ENCODE measurements at places on chromosomes 2 and 18. TPM values are rescaled to one million over a fixed set of nuclear protein-coding genes. Genes with fewer than 3 reads are reported as not detected.

SMYD1 gene
- total RNA-seq = 0.05 TPM

GRCh38 chr2:43175876-43176275 lies 50.5 kb downstream of the ZFP36L2 start:
- no peak for DNase-seq
- H3K4me1 ChIP-seq = peaks cover 14% of the 10 kb centered on the region
- no peaks in the 10 kb centered on the region for H3K27me3 ChIP-seq
- H3K4me3 ChIP-seq = no peak overlapping the region

IL37 gene
- total RNA-seq = 1.1 TPM

UGT1A10 gene
- total RNA-seq = not detected

GAD1 gene
- not detected for total RNA-seq

DNA sequence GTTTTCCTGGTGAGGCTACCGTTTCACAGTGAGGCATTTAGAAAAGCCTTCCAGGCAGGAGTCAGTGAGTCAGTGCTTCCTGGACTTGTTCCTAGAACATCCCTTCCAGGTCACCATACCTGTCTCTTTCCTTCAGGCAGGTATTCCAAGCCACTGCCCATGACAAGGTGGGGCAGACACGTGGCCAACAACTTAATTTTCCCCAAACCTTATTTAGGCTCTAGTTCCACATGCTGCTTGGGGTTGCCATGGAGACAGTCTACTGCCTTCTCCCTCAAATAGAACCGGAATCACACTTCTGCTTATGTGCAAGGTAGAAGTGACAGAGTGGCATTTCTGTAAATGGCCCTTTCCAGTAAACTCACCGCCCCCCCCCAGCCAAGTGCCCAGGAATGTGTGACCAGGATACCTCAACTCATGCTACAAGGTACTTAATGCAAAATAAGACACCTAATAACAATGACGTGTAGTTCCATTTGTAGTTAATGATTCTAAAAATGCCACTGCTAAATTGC lies 258.3 kb downstream of the PRKCE start:
- H3K36me3 ChIP-seq = no peaks in the 10 kb centered on the region
- peak; percentile 75 for DNase-seq
- H3K27ac ChIP-seq = peak overlapping the region; percentile 39

GRCh38 chr2:120142528-120143219 lies 80.5 kb downstream of the TMEM185B start:
- H3K4me3 ChIP-seq = no peak overlapping the region
- H3K36me3 ChIP-seq = no peaks in the 10 kb centered on the region
- H3K4me1 ChIP-seq = no peaks in the 10 kb centered on the region
- H3K27me3 ChIP-seq = no peaks in the 10 kb centered on the region
- no peak for DNase-seq

BOLA3 gene
- total RNA-seq = 34.7 TPM

DNA sequence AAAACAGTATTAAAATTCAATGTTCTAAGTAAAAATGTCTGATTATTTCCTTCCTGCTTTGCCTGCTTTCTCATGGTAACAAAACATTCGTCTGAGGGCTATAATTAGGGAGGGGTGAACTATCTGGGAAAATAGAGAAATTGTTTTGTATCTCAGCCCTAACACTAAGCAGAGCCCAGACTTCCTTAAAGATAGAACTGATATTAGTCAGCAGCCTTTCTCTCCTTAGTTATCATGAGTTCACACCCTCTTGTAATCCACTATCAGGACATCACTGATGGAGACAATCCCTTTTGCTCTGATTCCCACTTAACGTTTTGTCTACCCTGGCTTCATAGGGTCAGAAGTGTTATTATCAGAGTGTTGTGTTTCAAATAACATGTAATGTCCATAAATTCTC lies 701.1 kb upstream of the ZEB2 start:
- H3K27me3 ChIP-seq = no peaks in the 10 kb centered on the region
- H3K4me1 ChIP-seq = no peaks in the 10 kb centered on the region
- no peak overlapping the region for H3K27ac ChIP-seq
- H3K4me3 ChIP-seq = no peak overlapping the region

GRCh38 chr18:48784656-48785055 lies 166.1 kb downstream of the SMAD7 start:
- H3K27me3 ChIP-seq = no peaks in the 10 kb centered on the region
- no peak for DNase-seq
- H3K4me1 ChIP-seq = peaks cover 28% of the 10 kb centered on the region

DNA sequence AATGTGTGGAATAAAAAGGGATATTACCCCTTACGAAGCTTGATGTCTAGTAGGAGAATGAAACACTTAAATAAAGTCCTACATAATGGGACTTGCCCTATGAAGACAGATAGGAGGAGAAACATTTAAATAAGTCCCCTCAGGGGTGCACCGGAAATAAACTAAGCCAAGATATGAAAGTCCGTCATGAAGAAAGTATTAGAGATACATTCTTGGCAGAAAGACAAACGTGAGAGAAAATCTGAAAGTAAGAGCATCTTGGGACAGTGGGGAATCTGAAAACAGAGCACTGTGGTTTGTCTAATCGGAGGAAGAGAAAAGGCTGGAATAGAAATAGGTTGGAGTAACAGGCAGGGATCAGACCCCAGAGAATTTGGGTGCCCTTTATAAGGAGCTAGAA lies 516.9 kb upstream of the DSEL start:
- H3K27ac ChIP-seq = no peak overlapping the region
- no peak overlapping the region for H3K4me3 ChIP-seq
- no peaks in the 10 kb centered on the region for H3K4me1 ChIP-seq

WNT6 gene
- not detected for total RNA-seq

DNA sequence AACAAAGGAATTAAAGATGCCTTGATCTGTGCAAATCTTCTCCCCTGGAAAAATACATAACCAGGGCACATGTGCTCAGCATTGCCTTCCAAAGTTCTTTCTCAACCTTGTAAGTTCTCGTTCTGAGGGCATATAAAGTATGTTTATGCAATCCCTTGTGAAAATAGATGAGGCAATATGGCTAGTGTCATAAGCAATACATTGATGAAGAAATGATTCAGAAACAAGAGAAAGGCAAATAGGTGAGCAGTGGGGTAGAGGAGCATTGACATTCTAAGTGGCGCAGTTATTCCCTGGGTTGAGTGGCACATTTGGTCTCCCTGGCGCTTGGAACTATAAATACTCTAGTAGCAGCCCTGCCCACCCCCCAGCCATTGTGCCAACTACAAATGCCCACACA lies 57.4 kb upstream of the PGAP1 start:
- peak overlapping the region; percentile 48 for H3K27ac ChIP-seq
- H3K27me3 ChIP-seq = no peaks in the 10 kb centered on the region
- H3K4me3 ChIP-seq = no peak overlapping the region
- DNase-seq = no peak
- peaks cover 48% of the 10 kb centered on the region for H3K4me1 ChIP-seq
- no peaks in the 10 kb centered on the region for H3K36me3 ChIP-seq

RTP5 gene
- total RNA-seq = not detected

DNA sequence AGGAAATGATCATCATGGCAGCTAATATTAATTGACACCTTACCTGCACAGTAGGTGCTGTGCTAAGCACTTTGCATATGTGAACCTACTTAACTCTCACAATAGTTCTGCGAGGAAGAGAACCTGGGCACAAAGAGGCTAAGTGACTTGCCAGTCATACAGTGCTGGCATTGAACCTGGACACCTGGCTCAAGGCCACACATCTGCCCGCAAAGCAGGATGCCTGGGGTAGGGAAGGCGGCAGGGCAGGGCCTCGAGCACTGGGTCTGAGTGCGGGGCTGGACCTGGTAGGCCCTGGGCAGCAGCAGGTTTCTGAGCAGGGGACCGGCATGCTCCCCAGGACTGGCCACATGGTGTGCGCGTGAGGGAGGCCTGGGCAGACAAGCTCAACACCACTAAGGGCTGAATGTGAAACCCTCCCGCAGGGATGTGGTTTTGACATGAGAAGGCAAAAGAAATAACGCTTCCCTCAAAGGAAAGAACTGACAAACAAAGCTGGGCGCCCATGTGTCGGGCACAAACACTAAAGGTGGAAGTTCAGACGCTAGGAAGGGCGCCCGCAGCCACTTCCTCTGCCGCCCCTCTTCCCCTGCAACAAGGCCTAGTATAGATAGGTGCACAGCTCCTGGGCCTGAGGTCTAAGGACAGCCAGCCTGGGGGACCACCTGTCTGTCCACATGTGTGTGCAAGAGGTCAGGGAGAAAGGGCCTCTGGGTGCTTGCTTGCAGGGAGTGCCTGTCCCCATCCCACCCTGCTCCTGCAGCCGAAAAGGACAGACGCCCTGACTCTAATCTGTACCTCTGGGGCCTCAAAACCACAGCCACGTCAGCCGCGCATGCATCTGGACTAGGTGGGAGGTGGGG lies 92.5 kb downstream of the ZFP36L2 start:
- peak overlapping the region; percentile 96 for H3K27ac ChIP-seq
- DNase-seq = no peak
- no peaks in the 10 kb centered on the region for H3K27me3 ChIP-seq
- H3K4me3 ChIP-seq = no peak overlapping the region

STPG4 gene
- total RNA-seq = 0.67 TPM

TMEM169 gene
- total RNA-seq = 1.5 TPM

ESPNL gene
- total RNA-seq = 0.67 TPM

DNA sequence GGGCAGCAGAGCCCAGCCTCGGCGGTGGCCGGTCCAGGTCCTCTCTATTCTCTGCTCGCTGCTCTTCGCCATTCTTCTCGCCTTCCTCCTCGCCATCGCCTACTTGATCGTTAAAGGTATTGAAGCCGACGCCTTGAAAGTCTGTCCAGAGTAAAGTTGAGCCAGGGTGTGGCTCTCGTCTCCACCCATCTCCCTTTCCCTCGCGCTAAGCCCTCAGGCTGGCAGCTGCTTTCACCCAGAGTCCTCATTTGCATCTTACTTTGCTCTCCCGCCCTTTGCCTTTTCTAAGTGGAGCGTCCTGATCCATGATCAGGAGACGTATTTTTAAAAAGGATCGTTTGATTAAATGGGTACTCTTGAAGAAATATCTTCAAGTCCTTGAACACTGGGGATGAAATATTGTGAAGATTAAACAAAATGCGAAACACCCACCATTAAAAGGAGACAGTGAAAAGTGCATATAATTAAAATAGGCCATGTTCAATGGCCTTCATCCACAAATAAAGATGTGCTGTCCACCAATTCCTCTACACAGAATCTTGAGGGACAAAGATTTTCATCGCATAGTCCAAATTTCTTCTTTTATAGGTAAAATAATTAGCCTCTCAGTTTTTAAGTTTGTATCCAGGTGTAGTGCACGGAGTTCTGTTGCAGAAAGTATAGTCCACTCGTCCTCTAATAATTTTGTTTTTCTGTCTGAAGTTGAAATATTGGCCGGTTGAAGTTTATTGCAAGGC lies 657 bp downstream of the ARL6IP6 start:
- H3K27me3 ChIP-seq = no peaks in the 10 kb centered on the region
- H3K27ac ChIP-seq = peak overlapping the region; percentile 98
- peak overlapping the region; percentile 85 for H3K4me3 ChIP-seq
- H3K36me3 ChIP-seq = peaks cover 17% of the 10 kb centered on the region

GRCh38 chr18:27188309-27188708 lies 3.2 kb upstream of the CHST9 start:
- no peaks in the 10 kb centered on the region for H3K36me3 ChIP-seq
- no peak overlapping the region for H3K27ac ChIP-seq
- peaks cover 32% of the 10 kb centered on the region for H3K27me3 ChIP-seq
- H3K4me3 ChIP-seq = no peak overlapping the region
- DNase-seq = no peak

RSAD2 gene
- total RNA-seq = 12.5 TPM

DNA sequence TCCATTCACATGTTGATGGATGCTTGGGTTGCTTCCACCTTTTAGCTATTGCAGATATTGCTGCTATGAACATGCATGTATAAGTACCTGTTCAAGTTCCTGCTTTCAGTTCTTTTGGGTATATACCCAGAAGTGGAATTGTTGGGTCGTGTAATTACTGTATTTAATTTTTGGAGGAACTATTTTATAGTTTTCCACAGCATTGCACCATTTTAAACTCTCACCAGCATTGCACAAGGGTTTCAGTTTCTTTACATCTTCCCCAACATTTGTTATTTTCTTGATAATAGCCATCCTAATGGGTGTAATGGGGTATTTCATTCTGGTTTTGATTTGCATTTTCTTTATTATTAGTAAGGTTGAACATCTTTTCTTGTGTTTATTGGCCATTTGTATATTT lies 16.0 kb downstream of the ACTR3 start:
- H3K27ac ChIP-seq = peak overlapping the region; percentile 13
- H3K4me1 ChIP-seq = no peaks in the 10 kb centered on the region
- H3K27me3 ChIP-seq = no peaks in the 10 kb centered on the region
- H3K4me3 ChIP-seq = no peak overlapping the region

GRCh38 chr2:218711550-218711929 lies 905 bp downstream of the TTLL4 start:
- peak overlapping the region; percentile 96 for H3K27ac ChIP-seq
- DNase-seq = no peak
- H3K4me1 ChIP-seq = peaks cover 43% of the 10 kb centered on the region

GRCh38 chr2:9965119-9965822 lies 13.8 kb downstream of the GRHL1 start:
- no peak for DNase-seq
- H3K27me3 ChIP-seq = peaks cover 3% of the 10 kb centered on the region
- H3K4me1 ChIP-seq = peaks cover 6% of the 10 kb centered on the region
- no peak overlapping the region for H3K27ac ChIP-seq
- no peak overlapping the region for H3K4me3 ChIP-seq

DNA sequence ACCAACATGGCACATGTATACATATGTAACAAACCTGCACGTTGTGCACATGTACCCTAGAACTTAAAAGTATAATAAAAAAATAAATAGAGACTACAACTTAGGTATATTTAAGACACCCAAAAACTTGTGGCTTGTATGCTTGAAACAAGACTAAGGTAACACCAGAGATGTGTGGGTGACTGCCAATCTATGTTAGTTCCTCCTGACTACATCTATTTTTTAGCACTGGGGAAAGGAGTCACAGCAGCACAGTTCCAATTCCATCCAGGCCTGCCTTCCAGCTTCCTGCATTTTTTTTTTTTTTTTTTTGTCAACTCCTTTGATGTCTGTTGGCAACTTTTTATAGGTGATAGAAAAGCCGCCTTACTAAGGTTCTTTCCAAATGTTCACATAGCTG lies 18.2 kb downstream of the C2orf69 start:
- H3K4me1 ChIP-seq = no peaks in the 10 kb centered on the region
- H3K36me3 ChIP-seq = peaks cover 49% of the 10 kb centered on the region
- no peak overlapping the region for H3K27ac ChIP-seq
- H3K27me3 ChIP-seq = no peaks in the 10 kb centered on the region

DNA sequence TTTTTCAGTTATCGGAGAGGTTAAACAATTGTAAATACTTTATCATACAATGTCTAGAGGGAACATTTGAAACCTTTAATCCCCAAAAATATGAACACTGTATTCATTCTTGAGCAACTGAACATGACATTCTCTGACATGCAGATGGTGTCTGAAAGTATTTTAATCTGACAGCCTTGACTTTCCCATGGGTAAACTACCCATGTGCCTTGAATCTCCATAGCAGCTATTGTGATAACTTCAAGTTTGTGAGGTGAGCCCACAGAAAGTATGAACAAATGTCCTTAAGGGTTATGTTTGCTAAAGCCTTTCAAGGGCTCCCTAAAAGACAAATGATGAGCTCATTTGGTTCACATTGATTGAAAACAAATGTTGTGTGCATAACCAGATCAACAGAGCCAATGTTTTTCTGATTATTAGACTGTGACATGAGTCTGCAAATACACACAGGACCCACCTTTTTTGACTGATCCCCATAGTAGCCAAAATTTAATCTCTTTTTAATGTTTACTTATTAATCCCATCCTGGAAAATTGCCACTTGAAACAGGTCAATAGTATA lies 1326.0 kb downstream of the LRP1B start:
- H3K4me3 ChIP-seq = no peak overlapping the region
- H3K4me1 ChIP-seq = no peaks in the 10 kb centered on the region
- H3K27ac ChIP-seq = no peak overlapping the region
- no peaks in the 10 kb centered on the region for H3K36me3 ChIP-seq

Data from left lung (tissue), 14 donors.